Inflammatory macrophage treated with lipopolysaccharide for 4 hours (primary cell): ENCODE measurements at places on chromosomes 13 and 19.

DNA sequence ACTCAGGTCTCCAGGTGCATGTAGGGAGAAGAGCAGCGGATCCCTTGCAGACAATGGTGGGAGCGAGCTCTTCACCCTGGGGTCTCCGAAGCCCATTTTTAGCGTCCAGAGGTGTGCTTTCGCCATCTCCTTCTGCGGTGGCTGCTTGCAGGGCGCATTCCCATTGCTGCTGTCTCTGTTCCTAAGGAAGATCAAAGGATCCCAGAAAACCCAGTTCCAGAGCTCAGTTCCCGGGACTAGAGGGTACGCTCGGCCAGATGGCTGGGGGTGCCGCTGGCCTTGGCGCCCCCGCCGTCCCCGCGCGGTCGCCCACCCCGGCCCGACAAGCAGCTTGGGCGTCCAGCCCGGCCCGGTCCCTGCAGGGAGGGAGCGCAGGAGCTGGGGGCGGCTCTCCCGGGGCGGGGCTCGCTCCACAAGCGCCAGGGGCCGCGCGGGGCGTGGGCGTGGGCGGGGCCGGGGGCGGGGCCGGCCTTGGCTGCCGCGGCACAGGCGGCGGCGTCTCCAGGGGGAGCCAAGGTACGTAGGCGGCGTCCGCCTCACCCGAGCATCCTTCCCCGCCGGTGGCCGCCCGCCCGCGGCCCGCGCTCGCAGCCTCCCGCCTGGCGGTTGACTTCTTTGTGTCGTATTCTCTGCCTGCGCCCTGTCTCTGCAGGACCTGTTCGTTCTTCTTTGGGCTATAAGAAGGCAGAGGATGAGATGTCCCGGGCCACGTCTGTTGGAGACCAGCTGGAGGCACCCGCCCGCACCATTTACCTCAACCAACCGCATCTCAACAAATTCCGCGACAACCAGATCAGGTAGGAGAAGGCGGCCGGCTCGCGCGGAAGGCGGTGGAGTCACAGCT is 96.8 kb downstream of the ATP8A2 start:
- DNase-seq, result no peak

GRCh38 chr13:38824342-38824741 is 137.5 kb downstream of the FREM2 start:
- no peak for DNase-seq

DNA sequence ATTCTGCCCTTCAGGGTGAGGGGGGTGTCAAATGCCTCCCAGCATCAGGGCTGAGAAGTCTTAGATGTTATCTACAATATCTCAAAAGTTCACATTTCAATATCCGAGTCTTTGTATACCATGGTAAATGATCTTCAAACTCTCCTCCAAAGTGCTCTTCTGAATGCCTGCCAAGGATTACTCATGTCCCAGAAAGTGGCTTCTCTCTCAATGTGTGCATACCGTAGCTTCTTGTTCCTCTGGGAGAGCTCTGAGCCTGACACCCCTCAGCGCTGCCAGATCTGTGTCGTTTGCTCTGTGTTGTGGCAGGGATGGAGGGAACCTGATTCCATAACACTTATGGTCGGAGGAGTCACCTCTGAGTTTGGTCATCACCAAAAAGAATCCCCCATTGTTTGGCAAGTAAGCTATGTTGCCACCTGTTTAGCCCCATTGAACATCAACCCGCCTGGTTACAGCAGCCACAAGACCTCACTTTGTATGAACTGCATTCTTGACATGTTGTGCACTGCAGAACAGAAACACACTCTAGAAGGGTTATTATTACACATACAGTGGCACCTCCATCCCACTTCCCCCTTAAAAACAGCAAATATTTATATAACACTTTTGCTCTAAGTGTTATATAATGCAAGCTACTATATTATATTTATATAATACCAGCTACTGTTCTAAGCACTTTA is 163.1 kb upstream of the MIR17HG start:
- DNase-seq, result no peak

DNA sequence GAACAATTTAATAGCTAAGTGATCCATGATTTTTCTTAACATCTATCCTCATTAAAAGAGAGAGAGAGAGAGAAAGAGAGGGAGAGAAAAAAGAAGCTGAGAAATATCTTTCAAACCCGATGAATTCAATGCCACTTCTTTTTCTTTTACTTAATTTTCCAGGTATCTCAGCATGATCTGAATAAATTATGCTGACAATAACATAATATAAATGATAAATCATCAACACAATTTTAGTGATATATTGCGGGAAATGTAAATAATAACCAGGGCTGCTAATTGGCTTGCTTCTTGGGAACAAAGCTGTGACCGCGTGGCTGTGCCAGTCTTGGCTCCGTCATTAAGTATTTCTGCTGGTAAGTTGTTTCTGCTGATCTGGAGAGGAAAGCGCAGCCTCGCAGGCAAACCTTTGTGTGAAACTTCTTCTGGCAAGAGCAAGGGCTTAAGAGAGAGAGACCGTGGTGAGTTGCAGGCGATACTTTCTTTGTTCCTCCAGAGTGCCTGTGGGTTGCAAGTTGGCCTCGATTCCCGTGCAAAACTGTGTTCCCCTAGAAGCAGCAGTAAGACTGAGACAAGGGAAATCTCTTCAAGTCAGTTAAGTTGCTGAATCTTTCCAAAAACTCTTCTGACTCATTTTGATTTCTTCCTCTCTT is 489.1 kb upstream of the TSHZ3 start:
- no peak for DNase-seq

GRCh38 chr13:60347690-60348089 is 49.3 kb upstream of the TDRD3 start:
- no peak for DNase-seq

GRCh38 chr13:28707629-28708427 is 10.9 kb downstream of the SLC46A3 start:
- DNase-seq, result peak; percentile 97

- DNase-seq, result no peak
These were observed 17.1 kb upstream of the WASF3 start for GRCh38 chr13:26540334-26540733.

DNA sequence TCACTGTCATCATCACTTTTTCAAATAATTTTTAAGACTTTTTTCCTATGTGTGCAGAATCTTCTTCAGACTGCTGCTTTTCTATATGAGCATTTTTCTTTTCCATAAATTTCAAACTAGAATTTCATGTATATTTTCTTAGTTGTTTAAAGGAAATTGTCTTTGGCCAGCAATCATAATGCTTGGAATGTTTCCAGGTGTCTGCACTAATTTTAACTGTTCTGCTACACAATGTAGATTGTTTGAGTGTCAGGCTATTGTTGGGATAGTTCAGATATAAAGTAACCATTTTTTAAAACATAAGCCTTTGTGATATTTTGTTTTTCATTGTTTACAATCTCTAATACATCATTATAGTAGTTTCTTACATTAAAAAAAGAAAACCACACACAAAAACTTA is 1418.5 kb downstream of the EFNB2 start:
- no peak for DNase-seq

DNA sequence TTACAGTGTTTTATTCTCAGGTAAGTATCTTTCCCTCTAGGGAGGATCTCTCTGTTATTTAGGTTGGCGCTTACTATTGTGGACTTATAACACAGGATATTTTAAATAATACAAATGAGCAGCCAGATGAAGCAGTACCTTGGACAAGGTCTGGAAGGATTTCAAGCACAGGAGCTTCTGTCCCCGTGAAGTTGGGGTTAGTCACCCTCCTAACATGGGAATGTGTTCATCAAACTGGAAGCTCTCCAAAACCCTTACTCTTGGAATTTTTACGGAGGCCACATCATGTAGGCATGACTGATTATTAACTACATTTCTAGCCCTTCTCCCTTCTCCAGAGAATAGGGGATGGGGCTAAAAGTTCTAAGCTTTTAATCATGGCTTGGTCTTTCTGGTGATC is 38.3 kb upstream of the SPRY2 start:
- no peak for DNase-seq

DNA sequence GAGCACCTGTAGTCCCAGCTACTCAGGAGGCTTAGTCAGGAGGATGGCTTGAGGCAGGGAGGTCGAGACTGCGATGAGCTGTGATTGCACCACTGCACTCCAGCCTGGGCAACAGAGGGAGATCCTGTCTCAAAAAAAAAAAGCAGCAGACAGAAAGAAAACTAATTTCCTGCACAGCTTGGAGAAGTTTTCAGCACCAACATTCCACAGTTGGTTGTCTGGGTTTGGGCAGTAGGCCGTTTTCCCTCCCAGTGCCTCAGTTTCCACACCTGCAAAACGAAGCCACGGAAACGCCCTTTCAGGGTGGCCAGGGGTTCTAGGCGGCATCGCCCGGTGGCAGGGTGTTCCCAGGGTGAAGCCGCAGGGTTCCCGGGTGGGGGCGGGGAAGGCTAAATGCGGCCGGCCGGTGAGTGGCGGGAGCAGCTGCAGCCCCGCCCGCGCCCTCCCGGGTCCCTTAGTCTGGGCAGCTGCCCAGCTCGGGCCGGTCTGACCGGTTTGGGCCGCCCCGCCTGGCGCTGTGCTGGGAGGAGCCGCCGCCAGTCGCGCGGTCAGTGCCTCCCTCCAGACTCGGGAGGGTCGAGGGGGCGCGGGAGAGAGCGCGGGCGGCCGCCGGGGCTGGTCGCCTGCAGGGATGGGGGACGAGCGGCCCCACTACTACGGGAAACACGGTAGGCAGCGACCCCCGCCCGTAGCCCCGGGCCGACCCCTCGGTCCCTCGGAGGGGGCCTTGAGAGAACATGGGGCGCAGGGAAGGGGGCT is at the start of gene SLC44A2:
Gene SLC44A2, plus strand, starts transcription at position 551 of the 759 bp plus-strand sequence. Its CDS starts 81 bp downstream, at position 632.
- DNase-seq, result no peak

GRCh38 chr13:46183018-46183946 is 1.3 kb upstream of the LCP1 start:
- peak; percentile 38 for DNase-seq

GRCh38 chr13:20719783-20720182 is 16.3 kb downstream of the IL17D start:
- no peak for DNase-seq
